ENCODE measurements at places on chromosomes 5 and 9.

- DNase-seq = no peak
These were observed 72.2 kb downstream of the WDR41 start for GRCh38 chr5:77419644-77420582.

GRCh38 chr9:125632321-125633115 lies 74.5 kb downstream of the MAPKAP1 start:
- peak; percentile 87 for DNase-seq

DNA sequence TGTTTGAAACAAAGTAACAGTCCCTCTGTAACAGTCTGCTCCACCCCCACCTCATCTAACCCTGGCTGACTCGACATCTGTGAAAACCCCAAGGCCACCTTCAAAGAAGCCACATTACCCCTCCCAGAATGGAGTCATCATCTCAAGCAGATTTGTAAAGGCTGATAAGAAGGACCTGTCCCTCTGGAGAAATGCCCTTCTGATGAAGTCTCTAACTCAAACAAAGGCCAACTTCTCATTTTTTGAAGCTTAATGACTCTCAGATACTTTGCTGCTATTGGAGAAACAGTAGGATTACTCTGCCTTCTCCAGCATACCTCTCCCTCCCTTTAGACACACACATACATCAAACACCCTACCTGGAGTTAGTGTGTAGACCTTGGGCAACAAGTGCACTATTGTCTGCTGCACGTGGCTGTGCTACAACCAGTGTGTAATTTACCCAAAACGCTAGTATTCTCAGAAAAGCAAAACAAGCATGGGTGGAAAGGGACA lies 5.3 kb upstream of the SUSD1 start:
- DNase-seq = peak; percentile 73

- DNase-seq = no peak
These were observed 121.2 kb upstream of the ST8SIA4 start for GRCh38 chr5:101024299-101024698.

DNA sequence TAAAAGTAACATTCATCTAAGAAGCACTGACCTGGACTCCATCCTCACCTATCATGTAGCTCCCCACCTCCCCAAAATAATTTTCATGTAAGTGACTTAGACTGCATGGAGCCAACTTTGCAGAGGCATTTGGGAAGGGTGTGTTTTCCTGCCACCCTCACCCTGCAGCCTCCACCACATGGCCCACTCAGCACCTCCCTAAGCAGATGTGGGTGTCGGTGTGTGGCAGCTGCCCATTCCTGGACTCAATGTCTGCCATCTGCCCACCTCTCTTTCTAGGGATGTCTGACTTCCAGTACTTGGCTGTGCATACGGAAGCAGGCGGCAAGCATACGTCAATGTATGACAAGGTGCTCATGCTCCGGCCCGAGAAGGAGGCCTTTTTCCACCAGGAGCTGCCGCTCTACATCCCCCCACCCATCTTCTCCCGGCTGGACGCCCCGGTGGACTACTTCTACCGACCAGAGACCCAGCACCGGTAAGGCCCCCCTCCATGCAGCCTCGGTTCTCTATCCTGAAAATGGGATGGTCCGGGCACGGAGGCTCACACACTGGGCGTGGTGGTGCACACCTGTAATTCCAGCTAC lies 12.7 kb downstream of the GTF3C5 start:
- no peak for DNase-seq

- no peak for DNase-seq
These were observed 23.8 kb downstream of the C5orf58 start for GRCh38 chr5:170256571-170256970.

GRCh38 chr5:3105581-3105980 lies 354.1 kb upstream of the IRX2 start:
- no peak for DNase-seq

DNA sequence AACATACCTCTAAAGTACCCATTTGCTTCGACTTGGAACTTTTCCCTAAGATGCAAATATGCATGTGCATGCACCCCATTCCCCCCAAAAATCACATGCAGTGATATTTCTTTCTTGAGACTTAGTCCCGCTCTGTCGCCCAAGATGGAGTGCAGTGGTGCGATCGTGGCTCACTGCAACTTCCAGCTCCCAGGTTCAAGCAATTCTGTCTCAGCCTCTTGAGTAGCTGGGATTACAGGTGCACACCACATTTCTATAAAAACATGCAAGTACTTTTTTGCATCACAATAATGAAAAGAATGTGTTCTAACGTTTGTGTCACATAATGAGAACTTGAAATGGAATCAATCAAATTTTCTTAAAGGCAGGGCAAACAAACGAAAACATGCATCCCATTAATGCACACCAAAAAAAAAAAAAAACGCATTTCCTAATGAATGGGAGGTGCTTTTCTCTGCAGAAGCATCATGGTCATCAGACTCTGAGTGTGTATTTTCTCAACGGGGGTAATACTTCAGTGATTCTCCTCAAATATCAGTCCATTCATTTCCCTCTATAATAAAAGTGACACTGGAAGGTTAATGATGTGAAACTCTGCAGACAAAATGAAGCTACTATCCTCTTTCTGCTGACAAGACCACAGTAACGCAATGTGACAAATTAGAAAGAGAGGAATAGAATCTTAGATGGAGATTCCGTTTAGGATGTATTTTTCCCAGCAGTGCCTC lies 389.4 kb downstream of the CTNND2 start:
- no peak for DNase-seq

DNA sequence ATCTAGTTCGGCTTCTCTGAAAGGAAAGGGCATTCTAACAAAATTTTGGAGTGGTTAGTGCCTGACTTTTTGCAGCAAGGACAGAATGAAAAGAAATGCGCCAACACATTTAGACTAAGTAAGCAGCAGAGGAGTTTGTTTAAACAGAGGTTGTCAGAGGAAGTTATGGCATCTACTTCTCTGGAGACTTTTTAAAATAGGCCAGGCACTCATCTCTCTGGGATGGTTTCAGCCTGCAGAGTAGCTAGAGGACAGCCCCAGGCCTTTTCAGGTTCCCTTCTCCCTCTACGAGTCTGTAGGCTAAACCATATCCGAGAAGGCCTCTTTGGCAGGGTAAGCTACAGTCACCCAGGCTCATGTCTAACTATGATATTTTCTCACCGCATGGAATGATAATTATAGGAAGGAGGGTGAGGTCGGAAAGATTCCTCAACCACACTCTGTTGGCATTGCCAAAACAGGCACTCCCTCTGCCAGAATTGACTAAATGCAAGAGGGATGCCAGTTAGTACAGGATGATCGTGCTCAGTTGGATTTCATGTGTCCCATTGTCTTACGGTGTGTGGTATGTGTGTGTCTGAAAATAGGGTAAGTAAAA lies 1.4 kb upstream of the CTXN3 start:
- no peak for DNase-seq

DNA sequence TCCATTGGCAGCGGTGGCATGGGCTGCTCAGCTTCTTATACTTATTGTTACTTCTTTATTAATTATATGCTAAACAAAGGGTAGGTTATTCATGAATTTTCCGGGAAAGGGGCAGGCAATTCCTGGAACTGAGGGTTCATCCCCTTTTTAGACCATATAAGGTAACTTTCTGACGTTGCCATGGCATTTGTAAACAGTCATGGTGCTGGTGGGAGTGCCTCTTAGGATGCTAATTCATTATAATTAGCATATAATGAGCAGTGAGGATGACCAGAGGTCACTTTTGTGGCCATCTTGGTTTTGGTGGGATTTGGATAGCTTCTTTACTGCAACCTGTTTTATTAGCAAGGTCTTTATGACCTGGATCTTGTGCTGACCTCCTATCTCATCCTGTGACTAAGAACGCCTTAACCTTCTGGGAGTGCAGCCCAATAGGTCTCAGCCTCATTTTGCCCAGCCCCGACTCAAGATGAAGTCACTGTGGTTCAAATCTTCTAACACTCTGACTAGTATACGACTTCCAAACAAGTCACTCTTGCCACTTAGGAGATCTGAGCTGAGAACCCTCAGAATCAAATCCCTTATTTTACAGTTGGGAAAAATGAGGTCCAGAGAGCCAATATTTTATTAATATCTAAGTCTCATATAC lies 237.5 kb downstream of the TRIM32 start:
- no peak for DNase-seq

GRCh38 chr9:78468231-78468630 lies 171.3 kb downstream of the PSAT1 start:
- DNase-seq = no peak

DNA sequence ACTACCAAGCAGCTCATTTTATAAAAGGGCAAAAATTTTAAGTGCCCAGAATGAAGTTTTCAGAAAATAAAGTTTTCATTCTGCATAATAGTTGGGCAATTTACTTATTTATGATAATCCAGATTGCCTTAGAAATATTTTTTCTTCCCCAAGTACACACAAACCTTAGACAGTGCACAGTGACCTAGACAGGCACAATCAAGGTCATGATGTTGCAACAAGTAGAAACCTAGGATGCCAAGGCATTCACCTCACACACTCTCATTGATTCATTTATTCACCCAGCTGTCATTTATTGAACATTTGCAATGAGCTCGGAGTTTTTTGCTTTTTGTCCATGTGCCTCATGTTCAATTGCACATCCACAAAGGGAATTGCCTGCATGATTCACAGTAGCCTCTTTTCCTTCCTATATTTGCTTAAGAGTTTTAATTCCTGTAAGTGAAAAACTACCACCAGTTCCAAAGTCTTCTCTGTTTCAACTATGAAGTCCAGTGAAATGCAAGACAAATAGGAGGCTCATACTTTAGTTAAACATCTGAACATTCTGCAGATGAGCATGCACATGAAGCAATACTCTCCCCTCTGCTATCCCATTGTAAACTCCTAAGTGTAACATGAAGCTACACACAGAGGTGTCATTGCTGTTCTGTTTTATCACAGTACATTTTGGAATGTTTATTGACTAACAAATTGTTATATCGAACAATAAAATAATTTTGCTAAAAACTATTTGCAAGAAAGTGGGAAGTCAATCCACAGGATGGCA lies 122.9 kb downstream of the HINT1 start:
- DNase-seq = no peak

DNA sequence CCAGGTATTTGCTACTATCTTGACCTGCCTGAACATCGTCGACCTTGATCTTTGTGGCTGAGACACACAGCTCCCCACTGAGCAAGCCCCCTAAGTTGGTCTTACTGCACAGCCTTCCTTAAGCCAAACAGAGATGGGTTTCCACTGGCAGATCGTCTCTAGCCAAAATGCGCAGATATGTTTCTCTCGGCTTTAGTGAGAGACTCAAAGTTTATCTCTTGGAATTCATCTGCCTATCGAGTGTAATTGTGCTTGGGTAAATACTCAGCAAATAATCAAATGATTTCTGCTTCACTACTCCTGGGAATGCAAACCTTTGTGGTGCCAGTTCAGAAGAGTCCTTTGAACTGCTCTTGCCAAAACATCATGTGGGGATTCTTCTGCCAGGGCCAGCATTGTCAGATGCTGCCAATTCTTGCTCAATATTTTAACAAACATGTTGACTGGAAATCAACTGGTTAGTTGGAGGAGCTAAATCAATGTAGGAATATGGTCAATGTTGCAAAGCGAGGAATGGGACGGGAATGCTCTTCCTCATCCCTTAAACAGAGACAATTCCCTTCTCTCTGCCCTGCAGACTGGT lies 141.2 kb upstream of the SLC28A3 start:
- DNase-seq = no peak

GRCh38 chr5:113050721-113051382 lies 74.3 kb downstream of the DCP2 start:
- DNase-seq = peak; percentile 84

GRCh38 chr5:141192110-141192725 lies at the start of gene PCDHB10:
Gene PCDHB10, plus strand, starts transcription at chr5:141192353. Its CDS starts 200 bp downstream, at chr5:141192553.
- DNase-seq = peak; percentile 20

GRCh38 chr9:107548298-107549142 lies 59.0 kb upstream of the KLF4 start:
- DNase-seq = peak; percentile 30

GRCh38 chr9:75181750-75182149 lies 93.4 kb downstream of the OSTF1 start:
- DNase-seq = peak; percentile 14

GRCh38 chr5:151031554-151031953 lies 11.2 kb downstream of the GPX3 start:
- DNase-seq = no peak

GRCh38 chr9:1296331-1296730 lies 246.2 kb downstream of the DMRT2 start:
- no peak for DNase-seq

GRCh38 chr9:99595796-99596195 lies 225.9 kb upstream of the NR4A3 start:
- peak; percentile 23 for DNase-seq

DNA sequence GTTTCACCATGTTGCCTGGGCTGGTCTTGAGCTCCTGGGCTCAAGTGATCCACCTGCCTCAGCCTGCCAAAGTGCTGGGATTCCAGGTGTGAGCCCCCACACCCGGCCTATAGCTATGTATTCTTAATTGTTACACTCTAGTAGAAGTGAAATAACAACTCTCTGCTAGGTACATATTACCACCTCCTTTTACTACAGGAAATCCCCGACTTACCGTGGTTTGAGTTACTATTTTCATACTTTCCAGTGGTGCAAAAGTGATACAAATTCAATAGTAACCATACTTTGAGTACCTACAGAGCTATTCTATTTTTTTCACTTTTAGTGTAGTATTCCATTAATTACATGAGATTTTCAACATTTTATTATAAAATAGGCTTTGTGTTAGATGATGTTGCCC lies 719 bp downstream of the ARL14EPL start:
- no peak for DNase-seq

DNA sequence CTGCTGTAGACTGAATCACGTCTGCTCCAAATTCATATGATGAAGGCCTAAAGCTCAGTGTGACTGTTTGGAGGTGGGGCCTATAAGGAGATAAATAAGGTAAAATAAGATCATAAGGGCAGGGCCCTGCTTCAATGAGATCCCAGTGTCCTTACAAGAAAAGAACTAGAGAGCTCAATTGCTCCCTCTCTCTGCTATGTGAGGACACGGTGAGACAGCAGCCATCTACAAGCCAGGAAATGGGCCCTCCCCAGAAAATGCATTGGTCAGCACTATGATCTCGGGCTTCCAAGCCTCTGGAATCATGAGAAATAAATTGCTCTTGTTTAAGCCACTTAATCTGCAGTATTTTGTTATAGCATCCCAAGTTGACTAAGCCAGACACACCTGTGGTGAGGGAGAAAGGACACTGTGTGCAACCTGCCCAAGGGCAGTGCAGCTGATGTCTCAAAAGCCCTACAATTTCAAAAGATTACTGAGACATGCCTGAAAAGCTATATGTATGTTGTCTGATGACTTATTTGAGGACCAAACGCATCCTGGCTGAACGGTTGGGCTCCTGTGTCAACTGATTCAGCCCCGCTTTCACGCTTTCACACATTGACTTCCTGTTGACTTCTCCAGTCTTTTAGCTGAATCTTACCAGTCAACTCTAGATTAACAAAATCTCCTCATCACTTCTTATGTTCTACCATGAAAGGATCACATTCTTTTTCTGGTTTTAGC lies 13.2 kb downstream of the GZMK start:
- peak; percentile 96 for DNase-seq

GRCh38 chr9:13675638-13676000 lies 396.1 kb upstream of the MPDZ start:
- no peak for DNase-seq

GRCh38 chr5:140794595-140795258 lies at the start of gene PCDHA2:
Gene PCDHA2, plus strand, starts transcription at chr5:140794852.
- no peak for DNase-seq
